ENCODE measurements at places on chromosomes 4 and X.

- DNase-seq = no peak
Observed at GRCh38 chr4:154422152-154422551, 69.4 kb downstream of the DCHS2 start.

DNA sequence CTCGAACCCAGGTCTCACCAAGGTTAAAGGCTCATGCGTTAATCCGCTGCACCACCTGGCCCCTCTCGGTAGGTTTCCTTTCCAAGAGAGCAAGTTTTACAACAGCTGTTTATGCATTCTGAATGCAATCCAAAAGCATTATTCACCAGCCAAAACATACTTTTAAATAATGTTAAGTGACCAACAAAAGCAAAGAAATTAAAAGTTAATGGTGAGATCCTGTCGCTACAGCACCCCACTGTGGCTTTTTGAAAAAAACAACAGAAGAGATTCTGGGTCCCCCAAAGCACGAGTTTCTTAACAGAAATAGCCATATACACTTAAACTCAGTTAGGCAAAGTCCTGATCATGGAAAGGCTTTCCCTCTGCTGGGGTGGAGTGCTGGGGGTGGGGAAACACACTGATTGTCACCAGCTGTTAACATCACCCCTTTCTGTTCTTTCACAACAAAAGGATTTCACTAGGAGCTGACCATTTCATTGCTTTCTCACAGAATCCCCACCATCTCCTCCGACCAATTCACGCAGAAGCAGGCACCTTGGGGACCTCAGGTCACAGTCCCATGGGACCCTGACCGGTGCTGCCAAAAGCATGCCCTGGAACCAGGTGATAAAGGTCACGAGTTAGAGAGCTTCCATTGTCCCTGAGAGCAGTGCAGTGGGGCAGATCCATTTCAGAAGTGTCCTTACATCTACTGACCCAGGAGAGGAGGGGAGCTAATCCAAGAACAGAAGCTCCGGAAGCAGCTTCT lies 51.2 kb downstream of the ZNF827 start:
- DNase-seq = no peak

- no peak for DNase-seq
Observed at GRCh38 chrX:120522820-120523219, 37.9 kb downstream of the CUL4B start.

GRCh38 chrX:30577362-30577991 lies at the start of gene TASL:
Gene TASL, minus strand, starts transcription at chrX:30577766. Its CDS starts 17,411 bp downstream, at chrX:30560355.
- peak; percentile 23 for DNase-seq

DNA sequence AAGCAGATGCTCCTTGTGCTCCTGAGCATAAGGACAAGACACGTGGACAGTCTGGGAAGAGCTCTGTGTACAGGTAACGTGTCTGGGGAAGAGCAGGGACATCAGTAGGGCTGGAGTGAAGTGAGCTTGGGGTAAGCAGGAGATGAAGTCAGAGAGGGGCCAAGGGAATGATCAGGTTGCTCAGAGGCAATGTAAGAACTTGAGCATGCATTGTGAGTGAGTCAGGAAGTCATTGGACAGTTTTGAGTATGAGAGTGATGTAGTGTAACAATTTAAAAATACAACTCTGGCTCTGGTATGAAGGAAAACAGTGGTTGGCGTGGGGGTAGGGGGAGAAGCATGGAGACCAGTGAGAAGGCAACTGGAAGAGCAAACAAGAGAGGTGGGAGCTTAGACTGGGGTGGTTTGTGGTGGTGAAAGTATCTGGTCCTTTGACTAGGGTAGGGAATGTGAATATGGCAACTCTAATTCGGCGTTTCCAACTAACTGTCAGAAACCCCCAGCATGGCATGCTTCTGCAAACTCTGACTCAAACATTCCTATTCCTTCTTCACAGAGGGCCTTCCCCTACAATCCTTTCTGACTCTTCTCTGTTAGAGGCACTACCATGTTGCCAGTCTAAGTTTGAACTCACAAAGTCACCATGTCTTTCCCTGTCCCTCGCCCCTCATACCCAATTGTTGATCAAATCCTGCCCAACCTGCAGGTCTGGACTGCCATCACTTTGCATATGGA lies 57.2 kb downstream of the STBD1 start:
- no peak for DNase-seq

GRCh38 chr4:42654631-42655268 lies 2.2 kb downstream of the ATP8A1 start:
- DNase-seq = peak; percentile 38

DNA sequence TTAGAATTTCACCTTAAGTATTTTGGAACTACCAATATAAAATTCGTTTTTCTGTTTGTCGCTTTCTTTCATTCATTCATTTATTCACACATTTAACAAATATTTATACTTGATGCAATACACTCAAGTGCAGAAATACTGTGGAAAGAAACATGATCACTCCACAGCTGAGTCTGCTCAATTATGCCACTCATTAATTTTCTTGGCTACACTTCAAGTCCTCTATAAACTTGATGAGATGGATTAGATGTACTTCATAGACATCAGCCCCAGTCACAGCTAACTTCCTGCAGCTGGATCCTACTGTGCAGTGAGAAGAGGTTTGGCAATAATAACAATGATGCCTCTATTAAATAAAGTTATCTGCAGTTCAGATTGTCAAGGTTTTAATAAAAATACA lies 208.1 kb downstream of the PDGFC start:
- no peak for DNase-seq

- DNase-seq = no peak
Observed at GRCh38 chr4:151729731-151730559, 30.9 kb downstream of the GATB start.

DNA sequence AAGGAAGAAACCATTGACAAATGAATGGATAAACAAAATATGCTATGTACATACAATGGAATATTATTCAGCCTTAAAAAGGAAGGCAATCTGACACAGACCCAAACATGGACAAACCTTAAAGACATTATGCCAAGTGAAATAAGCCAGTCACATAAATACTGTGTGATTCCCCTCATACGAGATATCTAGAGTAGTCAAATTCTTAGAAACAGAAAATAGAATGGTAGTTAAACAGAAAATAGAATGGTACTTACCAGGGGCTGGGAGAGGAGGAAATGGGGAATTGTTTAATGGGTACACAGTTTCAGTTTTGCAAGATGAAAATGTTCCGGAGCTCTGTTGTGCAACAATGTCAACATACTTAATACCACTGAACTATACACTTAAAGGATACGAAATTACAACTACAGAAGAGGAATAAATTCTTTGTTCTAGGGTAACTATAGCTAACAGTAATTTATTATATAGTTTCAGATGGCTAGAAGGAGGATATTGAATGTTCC lies 47.8 kb upstream of the DUSP21 start:
- DNase-seq = no peak

GRCh38 chrX:115368876-115369275 lies 79.4 kb downstream of the LUZP4 start:
- no peak for DNase-seq

- DNase-seq = no peak
Observed at GRCh38 chr4:108852691-108853090, 89.8 kb upstream of the ETNPPL start.

DNA sequence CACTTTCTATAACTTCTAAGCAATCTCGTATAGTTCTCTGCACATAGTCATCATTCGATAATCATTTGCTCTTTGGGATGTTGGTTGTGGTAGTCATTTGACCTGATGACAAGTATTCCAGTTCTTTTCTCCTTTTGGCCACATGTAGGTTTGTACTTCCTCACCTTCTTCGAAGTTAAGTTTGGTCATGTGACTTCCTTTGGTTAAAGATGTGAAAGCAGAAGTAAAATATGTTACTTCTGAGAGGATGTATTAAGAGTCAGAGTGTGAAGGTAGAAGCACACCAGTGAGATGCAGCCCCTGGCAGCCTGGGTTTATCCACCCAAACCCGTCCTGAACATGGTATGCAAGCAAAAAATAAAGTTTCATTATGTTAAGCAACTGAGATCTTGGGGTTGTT lies 48.9 kb upstream of the ZNF518B start:
- no peak for DNase-seq

- DNase-seq = no peak
Observed at GRCh38 chr4:156321203-156321602, 367.5 kb upstream of the CTSO start.
